ENCODE measurements at places on chromosomes 11 and 22.

DNA sequence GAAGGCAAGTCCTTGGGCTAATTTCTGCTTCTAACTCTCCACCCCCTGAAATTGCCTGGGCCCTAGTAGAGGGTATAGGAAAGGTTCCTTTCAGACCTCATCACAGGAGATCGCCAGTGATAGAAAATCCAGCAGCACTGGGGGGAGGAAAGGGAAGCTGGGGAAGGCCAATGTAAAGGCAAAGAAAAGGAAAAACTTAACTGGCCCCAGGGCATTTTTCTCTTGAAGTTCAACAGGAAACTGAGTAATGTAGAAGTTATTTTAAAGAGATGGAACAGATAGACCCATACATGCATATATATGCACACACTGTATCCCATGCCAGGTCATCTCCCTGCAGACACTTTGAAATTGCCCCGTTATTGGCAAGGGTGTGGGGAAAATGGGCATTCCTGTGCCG lies 134.0 kb downstream of the TRIM44 start:
- DNase-seq: no peak

- no peak for DNase-seq
These were observed 6.8 kb downstream of the NHERF4 start for GRCh38 chr11:119192111-119192510.

DNA sequence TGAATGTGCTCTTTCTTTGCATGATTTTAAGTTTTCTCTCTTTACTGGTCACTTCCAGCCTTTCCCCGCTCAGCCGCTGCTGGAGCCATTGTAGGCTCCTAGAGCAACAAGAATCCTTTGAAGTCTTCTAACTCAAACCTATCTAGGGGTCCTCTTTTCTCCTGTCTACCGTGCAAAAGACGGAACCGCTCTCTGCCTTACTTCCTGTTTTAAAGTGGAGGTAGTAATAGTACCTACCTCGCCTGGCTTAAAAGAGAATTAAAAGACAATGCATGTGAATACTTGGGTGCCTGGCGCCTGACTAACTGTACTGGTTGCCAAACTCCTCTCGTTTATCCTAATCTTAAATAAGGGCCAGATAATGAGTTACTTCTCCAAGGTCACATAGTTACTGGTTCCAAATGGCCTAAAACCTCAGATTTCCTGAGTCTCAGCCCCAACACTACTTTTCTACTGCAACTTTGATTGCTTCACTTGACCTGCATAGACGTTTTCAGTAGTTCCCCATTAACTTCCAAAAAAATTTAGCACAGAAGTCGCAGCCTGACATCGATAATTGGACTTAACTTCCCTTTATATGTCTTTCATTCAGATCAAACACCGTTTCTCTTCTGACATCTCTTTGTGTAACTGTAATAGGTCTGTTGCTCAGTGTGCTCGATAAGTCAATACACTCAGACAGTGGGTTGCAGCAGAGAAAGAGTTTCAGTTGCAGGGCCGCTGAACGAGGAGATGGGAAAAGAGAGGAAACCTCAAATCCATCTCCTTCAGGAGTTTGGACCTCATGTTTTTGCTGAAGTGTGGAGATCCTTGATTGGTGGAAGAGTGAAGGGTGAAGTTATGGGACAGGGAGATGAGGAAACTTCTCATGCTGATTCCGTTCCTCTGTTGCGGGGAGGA lies 891 bp downstream of the SAMM50 start:
- DNase-seq: no peak

- DNase-seq: no peak
These were observed 933 bp downstream of the ACTN3 start for GRCh38 chr11:66547662-66548009.

GRCh38 chr11:63805844-63806415 lies 7.3 kb upstream of the SPINDOC start:
- DNase-seq: no peak

DNA sequence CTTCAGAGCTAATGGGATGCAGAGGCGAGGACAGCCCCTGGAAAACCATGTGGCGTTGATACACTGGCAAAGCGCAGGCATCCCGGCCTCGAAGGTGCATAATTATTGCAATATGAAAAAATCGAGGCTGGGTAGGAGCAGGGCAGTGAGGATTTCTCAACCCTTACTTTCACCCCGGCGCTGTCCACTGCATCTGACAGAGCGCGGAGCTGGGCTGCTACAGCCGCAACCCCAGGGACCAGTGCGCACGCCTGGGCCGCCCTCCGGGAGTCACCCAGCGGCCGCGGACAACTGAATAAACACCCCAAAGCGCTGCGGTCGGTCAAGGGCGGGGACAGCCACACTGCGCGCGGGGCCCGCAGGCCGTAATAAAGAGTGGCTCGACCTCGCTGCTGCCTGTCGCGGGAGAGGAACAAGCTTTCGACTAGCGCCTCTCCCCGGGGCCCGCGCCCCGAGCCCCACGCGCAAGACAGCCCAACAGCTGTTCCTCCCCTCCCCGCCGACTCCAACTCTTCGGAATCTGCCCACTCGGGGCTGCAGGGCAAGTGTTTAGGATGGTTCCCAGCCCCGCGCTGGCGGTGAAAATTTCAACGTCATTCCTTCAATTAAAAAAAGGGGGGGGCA lies 3.6 kb upstream of the WT1 start:
- no peak for DNase-seq

- no peak for DNase-seq
These were observed 6.9 kb downstream of the SMPD1 start for GRCh38 chr11:6397156-6397555.

Data from colonic mucosa (tissue), 4 donors.